NT2/D1 (cell line): ENCODE measurements at places on chromosomes 16 and 17.

GRCh38 chr17:8382880-8383142 lies 182 bp downstream of the RPL26 start:
- DNase-seq: no peak

GRCh38 chr17:46742565-46743270 lies 75.8 kb downstream of the WNT3 start:
- DNase-seq: no peak

DNA sequence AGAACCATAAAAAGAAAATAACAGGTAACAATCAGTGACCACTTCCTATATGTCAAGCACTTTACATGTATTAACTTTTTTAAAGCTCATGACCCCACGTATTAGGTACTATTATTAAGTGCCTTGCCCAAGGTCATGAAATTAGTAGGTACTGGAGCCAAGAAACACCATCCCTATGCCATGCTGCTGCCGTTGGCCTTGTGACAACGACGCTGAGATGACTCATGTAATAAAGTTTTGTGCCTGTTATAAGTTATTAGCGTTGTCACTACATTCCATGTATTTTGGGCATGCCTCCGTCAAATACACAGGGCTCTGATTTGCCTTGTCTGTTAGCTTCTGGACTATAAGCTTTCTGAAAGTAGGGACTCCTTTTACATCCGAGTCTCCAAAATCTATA lies 1.4 kb downstream of the BBS2 start:
- DNase-seq: no peak

- no peak for DNase-seq
Measured at GRCh38 chr17:4221163-4221562, 42.6 kb downstream of the ANKFY1 start.

DNA sequence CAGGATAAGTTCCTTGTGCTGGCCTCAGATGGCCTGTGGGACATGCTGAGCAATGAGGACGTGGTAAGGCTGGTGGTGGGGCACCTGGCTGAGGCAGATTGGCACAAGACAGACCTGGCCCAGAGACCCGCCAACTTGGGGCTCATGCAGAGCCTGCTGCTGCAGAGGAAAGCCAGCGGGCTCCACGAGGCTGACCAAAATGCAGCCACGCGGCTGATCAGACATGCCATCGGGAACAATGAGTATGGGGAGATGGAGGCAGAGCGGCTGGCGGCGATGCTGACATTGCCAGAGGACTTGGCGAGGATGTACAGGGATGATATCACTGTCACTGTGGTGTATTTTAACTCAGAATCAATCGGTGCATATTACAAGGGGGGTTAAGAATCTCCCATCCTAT lies 5.2 kb downstream of the PDP2 start:
- DNase-seq: no peak

GRCh38 chr16:67731753-67732095 lies 12.6 kb upstream of the GFOD2 start:
- no peak for DNase-seq

GRCh38 chr17:58317421-58318064 lies 11.1 kb downstream of the TSPOAP1 start:
- DNase-seq: no peak

- DNase-seq: no peak
Measured at GRCh38 chr17:82913304-82914043, 73.7 kb upstream of the ZNF750 start.

GRCh38 chr17:7478276-7479212 lies 887 bp downstream of the ZBTB4 start:
- DNase-seq: no peak
